Cardiac fibroblast (primary cell): ENCODE measurements at places on chromosomes 1 and 21.

GRCh38 chr1:113074237-113074636, 1.2 kb downstream of the LRIG2 start:
- DNase-seq, result no peak

DNA sequence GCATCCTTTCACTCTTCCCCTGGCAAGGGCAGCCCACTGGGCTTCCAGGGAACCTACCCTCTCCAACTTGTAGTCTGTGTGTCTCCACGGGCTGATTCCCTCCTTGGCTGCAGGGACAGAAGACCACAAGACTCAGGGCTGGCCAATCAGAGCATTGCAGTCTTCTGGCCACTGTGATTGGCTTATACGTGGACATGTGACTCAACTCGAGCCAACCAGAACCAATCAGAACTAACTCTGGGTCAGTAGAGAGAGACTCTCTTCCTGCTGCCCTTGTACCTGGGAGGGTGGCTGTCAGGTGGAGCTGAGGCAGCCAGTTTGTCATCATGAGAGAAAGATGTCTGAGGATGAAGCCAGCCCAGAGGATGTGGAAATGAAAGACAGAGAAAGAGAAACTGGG, 64.0 kb downstream of the DHRS3 start:
- DNase-seq, result no peak

DNA sequence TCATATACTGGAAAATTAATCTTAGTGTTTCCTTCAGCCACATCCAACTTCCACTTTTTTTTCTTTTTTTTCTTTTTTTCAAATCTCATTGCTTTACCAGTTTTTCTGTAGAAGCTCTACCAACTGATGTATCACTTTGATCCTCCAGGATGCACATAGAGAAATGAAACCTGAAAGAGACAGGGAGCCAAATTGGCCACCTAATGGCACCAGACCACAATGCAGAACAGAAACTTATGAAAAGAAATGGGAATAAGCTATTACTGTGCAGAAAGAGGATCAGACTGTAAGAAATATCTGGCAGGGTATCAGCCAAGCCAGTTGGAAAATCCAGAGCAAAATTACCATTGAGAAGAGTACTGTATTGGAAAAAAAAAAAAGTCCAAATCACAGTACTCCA, 1514.2 kb downstream of the MRPL39 start:
- DNase-seq, result no peak

DNA sequence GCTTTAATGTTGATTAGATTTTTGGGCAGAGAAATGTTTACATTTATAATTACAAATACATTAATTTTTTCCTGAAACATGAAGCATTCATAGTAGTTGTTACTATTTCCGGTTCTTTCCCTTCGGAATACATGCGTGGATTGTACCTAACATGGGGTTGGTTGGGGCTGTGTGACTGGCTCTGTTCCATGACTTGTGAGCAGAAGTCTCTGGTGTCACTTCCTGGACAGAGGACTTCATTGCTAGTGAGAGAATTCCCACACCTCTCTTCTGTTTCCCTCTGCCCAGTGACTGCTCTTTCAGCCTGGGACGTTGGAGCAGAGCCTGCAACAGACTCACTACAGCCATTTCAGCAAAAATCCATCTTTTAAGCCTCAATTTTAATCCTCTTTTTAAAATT, 231.4 kb downstream of the GRIK1 start:
- no peak for DNase-seq

- DNase-seq, result peak; percentile 37
These were observed 6.3 kb downstream of the ATF6 start for GRCh38 chr1:161772397-161772796.

DNA sequence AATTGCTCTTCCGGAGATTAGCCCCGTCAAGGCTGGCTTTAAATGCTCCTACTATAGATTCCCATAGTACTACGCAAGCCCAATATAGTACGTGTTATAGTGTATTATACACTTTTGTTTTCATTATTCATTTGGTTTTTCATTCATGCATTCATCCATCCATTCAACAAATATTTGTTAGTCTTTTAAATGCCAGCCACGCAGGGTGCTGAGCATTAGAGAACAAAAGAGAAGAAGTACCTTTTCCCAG, 513 bp upstream of the RAB3GAP2 start:
- DNase-seq, result no peak

DNA sequence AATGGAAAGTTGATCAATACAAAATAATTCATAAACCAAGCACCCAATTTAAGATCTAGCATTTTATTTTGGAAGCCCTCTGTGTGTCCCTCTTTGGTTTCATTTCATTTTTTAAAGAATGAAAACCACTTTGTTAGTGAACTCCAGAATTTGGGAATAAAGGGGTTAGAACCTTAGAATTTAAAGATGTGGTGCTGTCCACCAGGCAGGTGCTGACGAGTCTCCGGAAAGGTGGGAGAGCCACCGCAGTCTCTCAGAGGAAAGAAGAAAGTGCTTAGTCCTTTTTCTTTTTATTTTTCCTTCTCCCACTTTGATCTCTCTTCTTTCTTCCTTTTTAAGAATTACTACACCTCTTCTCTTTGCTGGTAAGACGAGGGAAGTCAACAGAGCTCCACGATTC, 20.5 kb upstream of the HIVEP3 start:
- no peak for DNase-seq

- DNase-seq, result no peak
These were observed 4.3 kb downstream of the LPAR3 start for GRCh38 chr1:84888753-84889152.

DNA sequence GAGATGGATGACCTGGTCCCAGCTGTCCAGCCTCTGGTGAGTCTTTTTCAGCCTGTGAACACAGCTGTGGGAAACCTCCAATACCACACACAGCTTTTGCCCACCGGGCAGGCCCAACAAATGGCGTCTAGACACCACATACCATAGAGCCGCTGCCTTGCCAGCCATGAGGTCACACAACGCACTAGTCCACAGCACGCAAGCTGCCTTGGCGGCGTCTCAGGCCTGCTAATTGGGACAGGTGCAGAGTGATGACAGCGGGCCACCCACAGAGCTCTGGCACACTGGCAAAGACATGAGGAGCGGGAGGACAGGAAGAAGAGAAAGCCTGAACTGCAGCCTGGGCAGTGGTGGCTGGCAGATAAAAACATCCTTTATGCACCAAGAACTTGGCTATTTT, 125.5 kb downstream of the ADAMTS1 start:
- no peak for DNase-seq

GRCh38 chr21:28436286-28436932, 556.3 kb downstream of the LTN1 start:
- peak; percentile 85 for DNase-seq

DNA sequence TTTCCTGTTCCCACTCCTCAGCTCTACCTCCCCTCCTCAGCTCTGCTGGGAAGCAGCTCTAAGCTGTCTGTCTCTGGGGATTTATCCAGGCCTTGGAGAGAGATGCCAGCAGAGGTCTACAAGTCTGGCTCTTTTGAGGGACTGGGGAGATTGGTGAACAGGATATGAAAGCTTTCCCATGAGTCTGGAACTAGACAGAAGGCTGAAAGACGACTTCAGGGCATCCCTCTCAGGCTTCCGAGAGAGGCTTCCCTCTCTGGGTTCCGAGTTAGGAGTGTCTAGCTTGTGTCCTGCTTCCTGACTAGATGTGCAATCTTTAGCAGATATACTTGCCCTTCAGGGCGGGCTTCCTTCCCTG, 733 bp downstream of the TMEM35B start:
- DNase-seq, result peak; percentile 51

DNA sequence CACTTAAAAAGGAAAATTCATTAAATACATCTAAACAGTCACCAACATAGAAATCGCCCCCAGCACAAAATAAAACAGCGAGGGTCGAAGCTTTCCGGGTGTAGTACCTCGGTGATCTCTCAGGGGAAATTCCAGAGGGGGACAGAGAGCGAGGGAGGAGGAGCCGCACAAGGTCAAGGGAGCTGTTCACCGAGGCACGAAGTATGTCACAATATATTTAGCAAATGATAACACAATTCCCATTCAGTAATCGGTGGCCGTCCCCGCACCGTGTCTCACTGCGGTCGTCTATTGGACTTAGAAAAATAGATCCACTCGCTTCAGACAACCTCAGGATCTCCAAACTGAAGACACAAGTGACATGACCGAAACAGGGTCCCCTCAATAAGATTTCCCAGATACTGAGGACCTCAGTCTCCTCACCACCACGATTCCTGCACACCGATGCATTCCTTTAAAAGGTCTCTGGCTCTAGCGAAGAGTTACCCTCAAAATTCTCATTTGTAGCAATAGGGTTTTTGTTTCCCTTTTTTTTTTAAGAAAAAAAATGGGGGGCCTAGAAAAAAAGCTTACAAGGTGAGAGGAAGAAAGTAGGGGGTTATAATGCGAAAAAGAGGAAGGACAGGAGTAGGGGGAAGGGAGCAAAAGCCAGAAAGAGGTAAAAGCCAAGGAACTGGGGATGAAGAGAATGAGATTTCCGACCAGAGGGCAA, 1.1 kb downstream of the LPGAT1 start:
- peak; percentile 17 for DNase-seq

DNA sequence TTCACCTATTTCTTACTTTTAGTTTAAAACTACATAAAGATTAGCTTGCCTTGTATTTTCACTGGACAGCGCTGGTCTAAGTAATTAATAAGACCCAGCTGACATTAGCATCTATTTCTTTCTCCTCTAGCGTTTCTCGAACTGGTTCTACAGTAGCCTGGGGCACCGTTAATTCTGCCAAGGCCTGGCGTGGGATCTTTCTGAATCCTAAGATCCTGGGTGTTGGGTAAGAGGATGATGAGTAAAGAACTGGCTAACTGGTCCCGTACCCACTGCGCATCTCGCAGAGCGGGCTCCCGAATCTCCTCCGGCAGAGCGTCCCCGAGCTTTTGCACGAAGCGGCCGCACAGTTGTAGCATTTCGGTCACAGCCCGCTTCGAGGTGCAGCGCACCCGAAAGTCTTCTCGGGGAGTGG, 309 bp downstream of the NSL1 start:
- peak; percentile 79 for DNase-seq

GRCh38 chr21:35358008-35358407, 308.9 kb upstream of the RUNX1 start:
- DNase-seq, result no peak

DNA sequence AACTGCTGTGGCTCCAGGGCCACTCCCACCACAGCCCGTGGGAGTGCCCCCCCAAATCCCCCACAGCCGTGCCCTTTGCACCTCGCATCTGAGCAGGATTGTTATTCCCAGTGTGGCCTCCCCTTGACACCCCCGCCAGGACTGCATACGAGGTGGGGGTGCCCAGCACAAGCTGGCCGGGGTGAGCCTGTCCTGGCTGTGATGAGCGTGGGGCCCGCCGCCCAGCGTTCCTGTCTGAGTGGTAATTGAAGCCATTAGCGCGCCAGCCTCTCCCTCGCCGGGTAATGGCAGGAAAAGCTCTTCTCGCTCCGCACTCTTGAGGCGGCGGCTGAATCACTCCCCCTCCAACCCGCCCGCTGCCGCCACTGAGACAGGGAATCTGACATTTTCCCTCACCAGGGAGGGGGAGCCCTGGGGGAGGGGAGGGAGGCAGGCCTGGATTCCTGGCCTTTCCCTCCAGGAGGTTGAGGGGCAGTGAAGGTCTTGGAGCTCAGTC, 27.7 kb downstream of the PTPRF start:
- no peak for DNase-seq

DNA sequence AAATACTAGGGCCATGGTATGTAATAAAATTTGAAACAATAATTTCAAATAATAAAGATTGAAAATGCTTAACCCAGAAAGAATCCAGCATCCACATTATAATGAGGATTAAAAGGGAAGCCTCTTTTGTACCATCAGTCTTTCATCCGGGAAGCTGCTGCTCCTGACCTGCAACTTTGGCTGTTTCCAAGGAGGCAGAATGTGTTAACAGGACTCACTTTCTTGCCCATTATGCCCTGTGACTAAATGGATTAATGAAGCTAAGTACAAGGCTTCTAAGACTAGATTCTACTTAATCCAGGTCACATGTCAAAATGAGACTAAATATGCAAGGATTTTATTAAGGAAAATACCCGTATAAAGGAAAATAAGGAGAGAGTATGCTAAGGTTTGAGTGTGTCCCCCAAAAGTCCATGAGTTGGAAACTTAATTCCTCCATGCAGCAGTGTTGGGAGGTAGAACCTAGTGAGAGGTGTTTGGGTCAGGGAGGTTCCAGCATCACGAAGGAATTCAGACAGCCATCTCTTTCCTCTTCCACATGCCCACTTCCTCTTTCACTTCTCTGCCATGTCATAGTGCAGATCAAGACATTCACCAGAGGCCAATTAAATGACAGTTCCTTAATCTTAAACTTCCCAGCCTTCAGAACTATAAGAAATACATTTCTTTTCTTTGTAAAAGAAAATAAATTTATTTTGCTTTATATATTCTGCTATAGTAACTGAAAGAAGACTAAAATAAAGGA, 27.7 kb downstream of the FMO2 start:
- no peak for DNase-seq

- peak; percentile 10 for DNase-seq
These were observed 91.9 kb downstream of the COLGALT2 start for GRCh38 chr1:183945428-183946319.

DNA sequence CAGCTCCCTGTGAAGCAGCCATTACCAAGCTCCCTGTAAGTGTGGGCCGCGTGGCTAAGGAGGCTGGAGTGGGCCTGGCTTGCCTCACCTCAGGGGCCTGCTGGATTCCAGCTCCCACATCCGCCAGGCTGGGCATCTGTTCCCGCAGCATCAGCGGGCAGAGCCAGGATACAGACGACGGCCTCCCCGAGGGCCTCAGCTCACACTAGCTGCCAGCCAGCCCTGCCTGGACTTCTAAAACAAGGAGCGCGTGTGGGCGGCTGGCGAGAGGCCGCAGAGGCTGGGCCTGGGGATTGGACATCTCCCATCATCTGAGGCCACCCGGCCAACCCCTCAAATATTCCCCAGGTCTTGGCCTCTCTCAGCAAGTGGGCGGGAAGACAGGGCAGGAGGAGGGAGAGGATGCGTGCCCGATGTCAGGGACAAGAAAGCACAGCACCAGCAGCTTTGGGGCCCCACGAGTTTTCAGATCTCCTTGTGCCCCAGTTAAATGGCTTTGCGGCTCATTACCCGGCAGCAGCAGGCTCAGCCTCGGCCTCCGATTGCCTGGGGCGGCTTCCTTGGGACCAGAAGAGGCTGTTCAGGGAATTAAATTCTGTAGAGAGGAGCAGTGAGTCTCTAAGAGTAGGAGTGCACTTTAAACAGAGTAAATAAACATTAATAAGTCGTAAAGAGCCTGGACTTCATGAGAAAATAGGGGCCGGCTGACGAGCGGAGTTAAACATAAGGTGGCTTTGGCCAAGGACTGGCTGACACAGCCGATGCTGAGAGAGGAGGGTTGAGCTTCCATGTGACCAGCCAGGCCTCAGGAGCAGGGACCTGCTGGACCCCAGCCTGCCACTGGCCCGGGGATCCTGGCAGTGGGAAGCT, 208.9 kb upstream of the C1orf174 start:
- no peak for DNase-seq

GRCh38 chr1:39885516-39885915, 2.2 kb upstream of the TRIT1 start:
- no peak for DNase-seq
